ENCODE measurements at places on chromosomes 11 and 22.

GRCh38 chr22:42661985-42662831, 13.0 kb upstream of the CYB5R3 start:
- DNase-seq = peak; percentile 91

DNA sequence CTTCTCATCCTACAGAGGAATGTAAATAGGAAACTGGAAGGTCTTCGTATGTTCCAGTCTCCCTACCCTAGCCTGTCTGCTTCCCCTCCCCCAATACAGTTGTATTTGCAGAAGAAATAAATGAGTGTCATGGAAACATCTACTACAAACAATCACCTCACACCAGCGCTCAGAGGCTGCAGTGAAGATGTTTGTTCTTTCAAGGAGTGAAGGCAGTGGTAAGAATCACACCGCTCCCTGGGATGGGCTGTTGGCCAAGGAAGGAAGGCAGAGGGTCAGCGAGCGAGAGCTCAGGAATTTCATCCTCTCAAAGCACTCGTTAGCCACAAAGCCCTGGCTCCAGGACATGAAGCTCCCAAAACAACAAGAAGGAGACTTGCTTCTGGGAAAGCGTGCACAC, 1.1 kb upstream of the IGSF9B start:
- DNase-seq = no peak

GRCh38 chr11:69852056-69852455, 32.8 kb upstream of the FGF3 start:
- DNase-seq = no peak

DNA sequence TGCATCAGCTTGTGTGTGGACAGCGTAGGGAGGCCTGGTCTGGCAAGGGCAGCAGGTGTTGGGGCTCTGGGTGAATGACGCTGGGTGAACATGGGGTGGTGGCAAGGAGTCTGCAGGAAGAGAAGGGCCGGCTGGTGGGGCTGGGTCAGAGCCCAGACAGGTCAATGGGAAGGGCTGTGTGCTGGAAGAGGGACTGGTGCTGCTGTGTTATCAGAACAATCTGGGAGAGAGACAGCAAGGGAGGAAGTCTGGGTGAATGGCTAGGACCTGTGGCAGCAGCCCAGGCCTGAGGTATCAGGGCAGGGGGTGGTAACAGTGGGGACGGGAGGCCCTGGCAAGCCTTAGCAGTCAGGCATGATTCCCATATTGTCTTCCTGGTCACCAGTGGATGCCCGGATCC, 206.7 kb downstream of the SNX19 start:
- no peak for DNase-seq

- DNase-seq = no peak
Measured at GRCh38 chr11:10398525-10398924, 56.5 kb upstream of the AMPD3 start.

DNA sequence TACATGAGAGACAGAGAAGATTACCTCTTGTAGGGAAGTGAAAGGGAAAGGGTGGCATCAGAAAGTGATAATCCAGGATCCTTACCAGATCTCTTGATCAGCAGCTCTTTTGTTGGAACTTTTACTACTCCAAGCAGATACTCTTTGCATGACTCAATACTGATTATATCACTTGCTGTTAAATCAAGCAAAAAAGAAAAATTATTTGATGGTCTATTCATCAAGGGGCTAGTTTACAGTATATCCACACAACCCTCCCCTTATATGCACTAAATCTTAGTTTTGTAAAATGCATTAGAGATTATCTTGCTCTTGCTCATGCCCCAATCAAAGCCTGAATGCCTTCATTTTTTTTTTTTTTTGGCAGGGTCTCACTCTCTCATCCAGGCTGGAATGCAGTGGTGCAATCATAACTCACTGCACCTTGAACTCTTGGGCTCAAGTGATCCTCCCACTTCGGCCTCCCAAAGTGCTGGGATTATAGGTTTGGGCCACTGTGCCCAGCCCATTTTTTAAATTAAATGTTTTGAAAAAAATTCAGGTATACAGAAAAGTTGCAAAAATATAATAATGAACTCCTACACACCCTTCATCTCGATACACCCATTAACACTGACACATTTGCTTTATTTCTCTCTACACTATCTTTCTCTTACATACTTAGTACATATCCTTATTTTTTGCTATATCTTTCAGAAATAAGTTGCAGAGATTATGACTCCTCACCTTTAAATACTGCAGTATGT, 76.1 kb upstream of the UCP3 start:
- DNase-seq = no peak

DNA sequence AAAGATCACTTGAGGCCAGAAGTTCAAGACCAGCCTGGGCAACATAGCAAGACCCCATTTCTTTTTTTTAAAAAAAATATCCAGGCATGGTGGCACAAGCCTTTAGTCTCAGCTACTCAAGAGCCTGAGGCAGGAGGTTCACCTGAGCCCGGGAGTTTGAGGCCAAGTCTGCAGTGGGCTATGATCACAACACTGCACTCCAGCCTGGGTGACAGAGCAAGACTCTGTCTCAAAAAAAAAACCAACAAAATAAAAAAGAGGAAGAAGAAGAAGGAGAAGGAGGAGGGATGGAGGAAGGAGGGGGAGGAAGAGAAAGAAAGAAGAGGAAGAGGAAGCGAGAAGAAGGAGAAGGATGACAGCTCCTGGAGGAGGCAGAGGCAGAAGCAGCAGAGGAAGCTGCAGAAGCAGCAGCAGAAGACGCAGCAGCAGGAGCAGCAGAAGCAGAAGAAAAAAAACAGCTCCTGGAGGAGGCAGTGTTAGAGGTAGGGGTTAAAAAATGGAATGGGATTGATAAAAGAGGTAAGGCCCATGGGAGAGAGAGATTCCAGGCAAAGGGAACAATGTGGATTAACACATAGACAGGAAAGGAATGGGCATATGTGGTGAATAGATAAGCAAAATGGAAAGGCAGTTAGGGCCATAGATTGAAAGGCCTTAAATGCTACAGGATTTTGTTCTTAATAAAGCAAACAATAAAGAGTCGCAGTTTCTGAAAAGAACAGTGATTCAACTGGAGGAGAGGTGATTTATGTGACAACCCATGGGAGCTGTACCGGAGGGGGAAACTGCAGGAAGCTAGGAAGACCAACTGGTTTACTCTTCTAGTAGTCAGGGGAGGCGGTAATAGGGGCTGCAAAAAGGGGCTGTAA, 10.9 kb downstream of the PRCP start:
- no peak for DNase-seq

DNA sequence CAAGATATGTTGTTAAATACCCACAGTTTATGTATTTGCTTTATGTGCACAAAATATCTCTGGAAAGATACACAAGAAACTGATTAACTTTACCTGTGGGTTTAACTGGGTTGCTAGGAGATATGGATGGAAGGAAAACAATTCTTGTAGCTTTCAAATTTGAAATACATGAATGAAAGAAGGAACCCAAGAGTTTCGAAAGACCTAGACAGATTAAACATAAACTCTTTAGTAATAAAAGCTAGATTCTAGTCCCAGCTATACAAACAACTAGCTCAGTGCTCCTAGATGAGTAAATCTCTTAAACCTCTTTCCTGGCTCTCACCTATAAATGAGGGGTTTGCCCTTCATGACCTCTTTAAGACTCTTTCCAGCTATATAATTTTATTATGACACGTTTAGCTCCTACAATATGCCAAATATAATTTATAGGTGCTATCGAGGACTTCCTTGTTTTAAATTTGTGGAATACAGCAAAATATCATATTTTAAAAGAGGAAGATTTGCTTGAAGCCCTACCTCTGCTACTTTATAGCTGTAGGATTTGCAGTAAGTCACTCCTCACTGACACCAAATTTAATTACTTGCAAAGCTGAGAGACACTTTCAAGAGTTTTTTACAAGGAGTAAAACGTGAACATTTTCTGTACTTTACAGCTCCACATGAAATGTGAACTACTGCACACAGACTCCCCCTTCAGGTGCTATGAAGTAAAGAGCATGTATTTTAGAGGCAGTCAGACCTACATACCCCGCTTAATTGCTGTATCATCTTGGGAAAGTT, 50.7 kb downstream of the RRAS2 start:
- DNase-seq = peak; percentile 29

DNA sequence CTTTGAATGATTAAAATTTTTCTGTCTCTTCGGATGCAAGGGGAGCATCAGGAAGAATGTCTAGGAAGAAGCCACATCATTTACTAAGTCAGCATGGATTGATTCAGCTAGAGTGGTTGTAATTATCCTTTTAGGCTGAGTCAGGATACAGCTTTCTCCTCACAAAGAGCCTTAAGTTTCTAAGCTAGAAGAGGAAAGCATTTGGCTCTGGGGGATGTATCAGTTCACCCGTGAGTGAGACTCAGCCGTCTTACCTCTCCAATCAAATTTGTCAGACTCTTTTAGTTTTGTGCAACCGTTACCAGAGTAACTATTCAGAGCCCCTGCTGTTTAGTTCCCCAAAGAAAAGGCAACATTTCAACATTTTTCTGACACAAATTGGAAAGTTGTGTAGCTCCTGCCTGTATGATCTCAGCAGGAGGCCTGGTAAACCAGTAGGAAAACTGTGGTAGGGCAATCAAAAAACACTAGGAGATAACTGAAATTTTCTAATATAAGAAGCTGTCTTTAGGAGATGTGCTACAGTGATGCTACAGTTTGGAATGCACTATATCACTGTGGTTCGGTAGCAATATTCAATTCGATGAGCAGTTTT, 432.4 kb upstream of the LUZP2 start:
- DNase-seq = no peak

GRCh38 chr11:59267736-59268475, 55.2 kb upstream of the MPEG1 start:
- DNase-seq = no peak

DNA sequence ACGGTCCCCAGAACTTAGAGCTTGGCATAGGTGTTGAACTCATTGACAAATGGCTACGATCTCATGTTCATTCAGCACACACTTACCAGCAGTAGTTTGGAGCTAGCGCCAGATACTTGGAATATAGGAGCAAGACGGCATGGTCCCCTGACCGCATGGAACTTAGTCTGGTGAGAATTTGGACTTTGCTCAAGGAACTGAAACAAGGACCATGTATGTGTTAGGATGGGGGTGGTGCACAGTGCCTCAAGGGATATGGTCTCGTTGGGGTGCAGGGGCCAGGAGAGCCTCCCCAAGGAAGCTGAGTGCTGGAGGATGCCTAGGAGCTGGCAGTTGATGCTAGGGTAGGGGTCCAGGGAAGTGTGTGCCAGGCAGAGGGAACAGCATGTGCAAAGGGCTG, 119.2 kb downstream of the KIAA1671 start:
- DNase-seq = no peak

DNA sequence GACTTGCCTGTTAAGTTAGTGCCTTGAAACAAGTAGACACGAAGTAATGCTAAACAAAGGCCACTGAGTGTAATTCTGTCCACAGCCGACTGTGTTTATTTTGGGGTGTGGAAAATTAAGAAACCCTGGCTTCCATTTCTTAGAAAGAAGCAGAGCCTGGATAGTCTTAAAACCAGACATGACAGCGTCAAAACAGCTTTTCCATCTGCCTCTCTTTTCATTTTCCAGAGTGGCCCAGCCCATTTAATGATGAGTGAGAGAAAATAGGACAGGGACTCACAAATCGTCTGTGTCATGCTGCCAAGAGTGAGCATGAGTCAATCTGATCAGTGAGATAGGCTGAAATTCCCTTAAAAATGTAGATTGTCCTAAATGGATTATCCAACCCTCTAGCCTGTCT, 485.9 kb downstream of the JRKL start:
- DNase-seq = no peak

Data from GM13976 (cell line).